ENCODE measurements at places on chromosomes 6 and 20.

DNA sequence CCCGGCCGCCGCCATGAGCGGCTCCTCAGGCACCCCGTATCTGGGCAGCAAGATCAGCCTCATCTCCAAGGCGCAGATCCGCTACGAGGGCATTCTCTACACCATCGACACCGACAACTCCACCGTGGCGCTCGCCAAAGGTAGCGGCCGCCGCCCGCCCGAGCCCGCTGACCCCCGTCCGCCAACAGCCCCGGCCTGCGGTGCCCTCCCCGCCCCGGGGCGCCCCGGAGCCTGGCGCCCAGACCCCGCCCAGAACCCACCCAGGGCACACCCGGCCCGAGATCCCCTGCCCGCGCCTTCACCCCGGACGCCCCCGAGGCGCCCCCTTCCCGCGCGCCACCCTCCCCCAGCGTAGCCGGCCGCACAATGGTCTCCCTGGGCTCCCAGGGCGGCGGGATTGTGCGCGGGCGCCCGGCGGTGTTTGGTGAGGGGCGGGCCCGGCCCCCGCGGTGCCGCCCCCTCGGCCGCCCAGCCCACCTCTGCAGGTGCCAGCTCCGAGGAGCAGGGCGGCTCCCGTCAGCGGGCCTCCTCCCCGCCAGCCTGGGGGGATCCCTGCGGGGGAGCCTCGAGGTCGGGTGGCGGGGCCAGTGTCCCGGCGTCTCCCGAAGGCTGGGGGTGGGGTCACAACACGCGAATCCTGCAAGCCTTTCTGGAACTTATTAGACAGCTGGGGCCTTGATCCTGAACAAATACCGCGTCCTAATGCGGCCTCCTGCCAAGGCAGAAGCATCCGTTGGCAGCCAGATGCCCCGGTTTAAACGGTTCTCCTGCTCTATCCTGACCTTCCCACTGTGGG lies 577 bp downstream of the LSM14B start:
- no peak for DNase-seq

DNA sequence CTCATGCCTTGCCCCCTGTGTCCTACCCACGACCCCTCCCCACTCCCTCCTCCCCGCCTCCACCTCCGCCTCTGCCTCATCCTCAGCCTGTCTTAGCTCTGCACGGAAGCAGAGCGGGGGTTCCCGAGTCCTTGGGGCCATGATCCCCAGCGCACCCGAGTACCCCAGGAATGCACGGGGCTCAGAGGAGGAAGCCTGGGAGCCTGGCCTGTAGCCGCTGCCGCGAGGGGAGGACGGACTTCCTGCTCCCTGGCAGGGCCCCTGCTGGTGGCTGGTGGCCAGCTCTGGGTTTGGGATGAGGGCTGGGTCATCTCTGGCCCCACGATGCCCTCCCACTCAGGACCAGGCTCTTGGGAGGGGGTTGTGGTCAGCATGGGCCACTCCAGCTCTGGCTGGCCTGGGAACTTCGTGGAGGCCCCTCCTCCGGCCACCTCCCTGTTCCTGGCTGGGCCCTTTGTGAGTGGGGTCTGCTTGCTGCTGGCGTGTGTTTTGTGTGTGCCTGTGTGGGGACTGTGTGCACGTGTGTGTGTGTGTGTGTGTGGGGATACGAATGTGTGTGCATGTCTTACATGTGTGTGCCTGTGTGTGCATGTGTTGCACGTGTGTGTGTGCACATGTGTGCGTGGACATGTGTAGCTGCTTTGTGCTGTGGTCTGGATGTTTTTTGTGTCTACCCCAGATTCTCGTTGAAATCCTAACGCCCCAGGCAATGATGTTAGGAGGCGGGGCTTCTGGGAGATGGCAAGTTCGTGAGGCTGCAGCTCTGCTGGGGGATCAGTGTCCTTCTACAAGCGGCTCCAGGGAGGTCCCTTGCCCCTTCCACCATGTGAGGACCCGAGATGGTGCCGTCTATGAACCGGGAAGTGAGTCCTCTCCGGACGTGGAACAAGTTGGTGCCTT lies 1.3 kb upstream of the RBBP8NL start:
- no peak for DNase-seq

DNA sequence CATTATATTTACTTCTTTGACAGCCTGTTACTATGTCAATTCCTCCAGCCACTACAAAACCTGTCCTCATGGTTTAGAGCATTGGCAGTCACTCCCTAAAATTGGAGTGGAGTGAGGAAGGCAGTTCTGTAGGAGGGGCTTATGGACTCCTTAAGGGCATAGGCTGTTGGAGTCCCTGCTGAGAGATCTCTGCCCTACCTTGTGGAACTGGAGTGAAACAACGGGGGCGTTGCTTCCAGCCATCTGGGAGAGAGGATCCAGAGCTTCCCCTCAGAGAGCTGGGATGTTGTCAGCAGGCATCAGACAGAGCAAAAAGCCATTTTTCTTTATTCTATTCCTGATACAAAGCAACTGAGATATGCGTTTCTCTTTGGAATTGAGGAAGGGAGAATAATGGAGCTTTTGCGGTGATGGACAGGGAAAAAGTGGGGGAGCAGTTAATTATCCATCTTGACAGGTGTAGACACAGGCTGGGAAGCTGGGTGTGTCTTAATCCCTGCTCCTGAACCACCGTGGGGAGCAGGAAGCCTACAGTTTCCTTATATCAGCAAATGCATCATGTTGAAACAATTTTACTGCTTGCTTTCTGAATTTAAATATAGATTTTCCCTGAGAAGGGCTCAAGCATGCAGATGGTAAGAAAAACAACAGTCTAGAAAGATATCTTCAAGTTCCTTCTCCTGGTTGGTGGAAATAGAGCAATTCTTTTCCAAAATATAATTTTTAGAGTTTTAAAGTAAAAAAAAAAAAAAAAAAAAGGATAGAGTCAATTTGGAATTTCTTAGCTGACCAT lies 402.5 kb downstream of the PLCB1 start:
- DNase-seq, result no peak

GRCh38 chr6:116779573-116780164 lies 14.2 kb upstream of the FAM162B start:
- DNase-seq, result peak; percentile 99
